ENCODE measurements at places on chromosomes 16 and 17.
A peak's percentile ranks its signal among the peaks of the same experiment; 100 is the strongest.

DNA sequence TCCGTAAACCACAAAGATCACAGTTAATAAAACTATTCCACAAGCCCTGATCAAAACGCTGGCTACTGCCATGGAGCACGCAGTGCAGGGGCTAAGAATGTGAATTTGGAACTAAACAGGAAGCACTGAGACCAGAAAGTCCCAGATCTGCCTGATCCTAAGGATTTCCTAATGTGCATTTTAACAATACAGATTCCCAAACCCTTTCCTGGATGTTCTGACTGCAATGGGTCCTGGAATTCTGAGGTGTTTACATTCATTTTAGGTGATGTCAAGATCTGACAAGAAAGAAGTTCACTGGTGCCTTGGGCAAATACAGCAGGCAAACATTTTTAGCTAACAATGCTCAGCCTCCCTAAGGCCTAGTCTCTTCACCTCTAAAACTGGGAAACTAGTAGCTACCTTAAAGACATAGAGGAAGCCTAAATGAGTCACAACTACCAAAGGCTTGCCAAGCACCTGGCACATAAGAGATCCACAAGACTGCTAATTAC, 10.3 kb downstream of the NSMCE1 start:
- no peak for DNase-seq

DNA sequence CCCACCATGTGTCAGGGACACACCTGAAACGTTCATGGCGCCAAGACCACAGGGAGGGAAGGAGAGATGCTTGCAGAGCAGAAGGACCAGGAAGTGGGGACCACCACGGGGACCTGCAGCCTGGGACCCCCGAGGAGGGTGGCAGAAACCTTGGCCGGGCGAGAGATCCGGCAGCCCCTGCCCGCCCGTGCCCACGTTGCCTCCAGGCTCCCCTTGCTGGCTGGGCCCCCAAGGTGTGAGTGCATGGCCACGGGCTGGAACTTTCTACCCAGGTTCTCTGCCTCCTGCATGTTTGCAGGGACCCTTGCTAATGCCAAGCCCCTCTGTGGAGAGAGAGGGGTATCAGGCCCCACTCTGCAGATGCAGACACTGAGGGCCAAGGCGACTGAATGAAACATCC, 50.4 kb downstream of the USP22 start:
- no peak for DNase-seq

GRCh38 chr16:52573365-52574299, 26.7 kb upstream of the TOX3 start:
- DNase-seq: no peak

DNA sequence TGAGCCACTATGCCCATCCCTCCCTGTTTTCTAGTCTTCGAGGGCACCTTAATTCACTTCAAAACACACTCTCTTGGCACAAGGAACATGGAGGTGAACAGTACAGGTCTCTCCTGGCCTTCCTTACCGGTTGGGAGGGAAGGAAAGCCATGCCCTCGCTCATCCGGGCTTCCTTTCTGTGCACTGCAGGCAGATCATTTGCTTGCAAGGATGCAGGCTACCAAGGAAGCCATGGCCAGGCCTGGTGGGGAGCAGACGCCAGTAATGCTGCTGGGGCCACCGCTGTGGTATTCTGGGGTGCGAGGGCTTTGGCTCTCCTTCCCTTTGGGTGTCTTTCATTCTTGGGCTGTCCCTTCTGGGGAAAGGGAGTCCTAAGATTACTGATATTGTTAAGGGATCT, 80.8 kb upstream of the DNAJA2 start:
- DNase-seq: no peak

DNA sequence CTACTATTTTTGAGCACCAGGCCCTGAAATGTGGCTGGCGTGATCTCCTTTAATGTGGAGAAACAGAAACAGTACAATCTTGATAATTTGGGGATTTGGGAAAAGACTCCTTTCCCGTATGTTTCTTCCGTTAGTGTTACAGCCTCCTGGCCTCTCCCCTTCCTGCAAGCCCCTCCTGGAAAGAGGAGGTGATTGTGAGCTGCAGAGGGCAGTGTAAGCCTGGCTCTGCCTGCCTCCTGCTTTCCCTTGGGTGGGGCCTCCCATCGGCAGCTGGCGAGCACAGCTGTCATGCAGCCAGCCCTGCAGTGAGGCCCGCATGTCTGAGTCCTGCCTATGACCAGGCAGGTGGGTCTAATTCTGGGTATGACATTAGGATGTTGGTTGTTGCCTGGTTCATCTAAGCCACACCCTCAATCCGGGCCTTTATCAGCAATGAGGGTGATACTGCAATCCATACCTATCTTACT, 48.7 kb upstream of the WSB1 start:
- DNase-seq: peak; percentile 30

GRCh38 chr17:59456428-59456827, 109.0 kb upstream of the DHX40 start:
- DNase-seq: no peak

GRCh38 chr17:8894202-8894671, 26.8 kb upstream of the PIK3R6 start:
- DNase-seq: no peak

DNA sequence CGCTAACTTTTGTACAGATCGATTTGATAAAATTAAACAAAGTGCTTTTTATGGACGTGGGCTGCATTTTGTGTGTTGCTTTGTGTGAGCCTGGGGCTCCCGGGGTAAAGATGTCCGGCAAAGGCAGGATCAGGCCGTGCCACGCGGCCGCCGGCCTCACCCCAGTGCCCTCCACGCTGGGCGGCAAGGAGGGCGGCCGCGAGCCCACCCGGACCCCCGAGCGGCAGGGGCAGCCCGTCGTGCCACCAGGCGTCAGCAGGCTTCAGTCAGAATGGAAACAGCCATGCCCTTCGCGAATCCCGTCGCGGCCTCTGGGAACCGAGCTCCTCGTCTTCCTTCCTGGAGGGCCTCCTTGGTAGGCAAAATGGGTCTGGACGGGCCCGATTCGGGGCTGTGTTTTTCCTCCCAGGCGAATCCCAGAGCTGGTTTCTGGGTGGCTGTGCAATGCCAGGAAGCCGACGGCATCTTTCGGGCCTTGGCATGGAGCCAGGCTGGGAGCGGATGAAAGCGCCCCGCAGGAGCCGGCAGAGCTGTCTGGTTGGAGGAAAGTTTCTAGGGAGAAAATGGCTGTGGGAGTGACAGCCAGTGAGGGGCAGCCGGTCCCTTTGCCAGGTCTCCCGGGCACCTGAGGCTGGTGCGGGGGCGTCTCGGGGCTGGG, 5.5 kb downstream of the SOX8 start:
- DNase-seq: no peak
